ENCODE measurements at places on chromosomes 12 and 14.

- DNase-seq, result no peak
Observed at GRCh38 chr14:68945585-68946488, 33.3 kb downstream of the ACTN1 start.

- DNase-seq, result no peak
Observed at GRCh38 chr14:83251402-83251801, 1717.7 kb upstream of the SEL1L start.

DNA sequence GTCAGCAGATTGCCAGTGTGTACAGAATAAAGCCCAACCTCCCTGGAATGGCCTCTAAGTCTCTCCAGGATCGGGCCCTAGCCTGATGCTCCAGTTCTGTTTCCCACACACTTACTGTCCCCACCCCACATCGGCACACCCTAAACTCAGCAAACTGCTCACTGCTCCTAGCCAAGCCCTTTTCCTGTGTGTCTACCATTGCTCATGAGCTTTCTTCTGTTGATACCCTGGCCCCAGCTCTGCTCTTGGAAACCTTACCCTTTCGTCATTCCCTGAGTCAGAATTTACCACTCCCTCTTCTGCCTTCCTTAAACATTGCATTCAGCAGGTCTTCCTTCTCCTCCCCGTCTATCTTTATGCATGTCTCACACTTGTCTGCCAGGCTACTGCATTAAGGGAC lies 158.9 kb downstream of the TMX1 start:
- no peak for DNase-seq

GRCh38 chr14:22569106-22569736 lies 19.8 kb downstream of the DAD1 start:
- no peak for DNase-seq

GRCh38 chr14:60356906-60357550 lies 108.0 kb downstream of the PPM1A start:
- no peak for DNase-seq

GRCh38 chr14:35727764-35728163 lies 81.3 kb downstream of the RALGAPA1 start:
- no peak for DNase-seq

DNA sequence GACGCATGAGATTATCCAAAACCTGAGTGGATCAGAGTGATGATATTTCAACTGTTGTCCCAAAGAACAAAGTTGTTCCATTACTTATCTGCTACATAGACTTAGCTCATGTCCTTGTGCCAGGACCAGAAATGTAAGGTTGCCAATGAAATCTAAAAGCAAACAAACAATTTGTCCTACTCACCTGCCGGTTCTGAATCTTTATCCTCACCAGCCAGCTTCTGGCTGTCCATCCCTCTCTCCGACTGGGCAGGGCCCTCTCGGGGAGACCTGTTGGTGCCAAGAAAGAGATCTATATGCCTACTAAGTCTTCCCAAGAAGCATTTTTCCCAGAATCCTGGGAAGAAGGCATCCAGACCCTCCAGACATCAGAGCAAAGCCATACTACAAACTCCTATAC lies 5.5 kb downstream of the KMT2D start:
- no peak for DNase-seq

- DNase-seq, result peak; percentile 22
Observed at GRCh38 chr12:124646385-124647230, 79.2 kb upstream of the NCOR2 start.

DNA sequence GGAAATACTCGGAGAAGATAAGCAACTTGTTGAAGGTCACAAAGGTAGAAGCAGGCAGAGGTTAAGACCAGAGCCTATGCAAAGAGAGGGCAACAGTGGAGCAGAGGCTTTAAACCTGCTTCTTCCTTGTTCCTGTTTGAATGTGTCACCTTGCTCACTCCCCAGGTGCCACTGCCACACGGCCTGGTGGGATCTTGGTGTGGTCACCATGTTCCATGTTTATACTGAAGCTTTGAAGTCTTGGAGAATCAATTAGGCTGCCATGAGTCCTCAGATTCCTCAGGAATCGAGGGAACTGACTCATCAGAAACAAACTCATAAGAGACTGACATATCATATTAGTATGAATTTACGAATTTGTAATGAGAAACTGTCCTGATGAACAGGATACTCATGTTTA lies 46.8 kb downstream of the IQSEC3 start:
- no peak for DNase-seq

DNA sequence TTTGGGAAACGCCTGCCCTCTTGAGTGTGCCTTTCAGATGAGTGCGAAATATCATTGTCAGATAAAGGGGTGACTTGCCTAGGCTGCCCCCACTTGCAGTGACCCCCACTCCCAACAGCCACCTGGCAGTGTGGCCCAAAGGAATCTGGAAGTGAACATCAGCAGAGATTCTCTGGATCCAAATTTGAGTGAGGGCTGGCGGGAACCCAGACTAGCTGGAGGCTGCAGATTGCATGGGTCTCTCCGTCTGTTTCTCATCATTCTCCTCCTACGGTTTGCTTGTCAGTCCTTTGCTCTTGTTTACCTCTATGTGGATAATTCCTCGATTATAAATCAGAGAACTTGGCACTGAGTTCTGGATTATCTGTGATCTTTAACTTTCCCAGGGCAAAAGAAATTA lies 280.8 kb downstream of the ZFP36L1 start:
- DNase-seq, result no peak

- no peak for DNase-seq
Observed at GRCh38 chr14:68000511-68000910, 180.9 kb downstream of the RAD51B start.

- DNase-seq, result no peak
Observed at GRCh38 chr12:82721726-82722125, 35.0 kb downstream of the TMTC2 start.

- no peak for DNase-seq
Observed at GRCh38 chr12:84950971-84951546, 38.5 kb upstream of the SLC6A15 start.

DNA sequence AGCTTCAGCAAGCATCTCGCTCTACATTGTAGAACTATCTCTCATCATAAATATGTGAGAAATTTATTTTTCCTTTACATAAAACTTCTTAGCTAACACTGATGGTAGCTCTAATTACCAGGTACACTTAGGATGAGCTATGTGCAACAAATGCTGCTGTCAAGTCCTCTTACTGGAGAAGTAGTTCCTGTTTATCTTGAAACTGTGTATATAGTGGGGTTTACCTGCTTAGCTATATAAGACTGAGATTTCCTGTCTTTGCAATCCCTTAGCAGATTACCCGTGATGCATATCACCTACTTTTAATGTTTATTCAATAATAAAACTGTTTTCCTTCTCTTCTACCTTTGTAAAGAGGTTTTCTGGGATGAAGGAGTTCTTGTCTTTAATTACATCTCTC lies 98.0 kb upstream of the USP15 start:
- no peak for DNase-seq

DNA sequence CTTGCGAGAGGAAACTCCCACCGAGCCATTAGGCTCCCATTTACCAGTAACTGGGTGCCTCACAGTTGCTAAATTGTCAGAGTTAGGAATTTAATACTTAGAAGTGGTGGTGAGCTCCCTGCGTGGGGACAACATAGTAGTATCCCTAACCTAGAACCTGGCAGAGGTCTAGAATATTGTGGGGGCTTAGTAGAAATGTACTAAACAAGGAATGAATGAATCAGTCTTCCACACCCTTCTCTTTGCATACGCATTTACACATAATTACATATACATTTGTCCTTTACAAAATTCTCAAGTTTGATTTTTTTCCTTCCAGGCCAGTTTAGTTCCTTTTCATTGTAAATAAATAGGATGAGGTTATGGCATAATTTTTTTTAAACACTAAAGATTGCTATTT lies 24.1 kb downstream of the PELI2 start:
- no peak for DNase-seq

- no peak for DNase-seq
Observed at GRCh38 chr14:88016768-88017167, 11.8 kb downstream of the GPR65 start.

DNA sequence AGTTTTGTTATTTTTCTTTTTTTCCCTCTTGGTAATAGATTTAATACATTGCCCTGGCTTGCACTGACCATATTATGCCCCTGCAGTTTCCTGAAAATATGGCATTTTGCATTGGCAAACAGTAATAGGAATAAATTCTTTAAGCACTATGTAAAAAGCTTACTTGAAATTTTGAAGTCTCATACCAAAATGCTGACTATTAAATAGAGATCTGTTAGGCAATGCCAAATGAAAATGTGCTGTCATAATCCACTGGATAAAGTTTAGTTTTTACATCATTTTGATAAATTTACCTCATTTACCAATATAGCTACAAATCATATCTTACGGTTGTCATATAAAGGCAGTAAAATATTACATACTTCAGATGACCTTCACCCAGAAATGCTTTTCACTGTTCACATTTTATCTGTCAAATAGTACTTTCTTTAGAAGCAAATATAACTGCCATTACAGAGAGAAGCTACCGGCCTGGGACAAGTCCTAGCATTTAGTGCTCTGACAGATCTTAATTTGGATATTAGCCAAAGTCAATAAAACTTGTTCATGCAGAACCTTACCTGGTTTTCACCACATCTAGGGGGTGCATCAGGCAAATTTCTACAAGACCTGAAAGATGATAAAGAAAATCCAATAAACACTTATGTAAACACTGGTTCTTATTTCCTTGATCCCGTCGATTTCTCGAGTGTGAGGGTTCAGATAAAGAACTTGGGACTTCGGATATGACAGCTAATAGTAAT lies 212.9 kb downstream of the PAX9 start:
- DNase-seq, result no peak

- DNase-seq, result no peak
Observed at GRCh38 chr12:107130830-107131611, 37.7 kb upstream of the CRY1 start.

DNA sequence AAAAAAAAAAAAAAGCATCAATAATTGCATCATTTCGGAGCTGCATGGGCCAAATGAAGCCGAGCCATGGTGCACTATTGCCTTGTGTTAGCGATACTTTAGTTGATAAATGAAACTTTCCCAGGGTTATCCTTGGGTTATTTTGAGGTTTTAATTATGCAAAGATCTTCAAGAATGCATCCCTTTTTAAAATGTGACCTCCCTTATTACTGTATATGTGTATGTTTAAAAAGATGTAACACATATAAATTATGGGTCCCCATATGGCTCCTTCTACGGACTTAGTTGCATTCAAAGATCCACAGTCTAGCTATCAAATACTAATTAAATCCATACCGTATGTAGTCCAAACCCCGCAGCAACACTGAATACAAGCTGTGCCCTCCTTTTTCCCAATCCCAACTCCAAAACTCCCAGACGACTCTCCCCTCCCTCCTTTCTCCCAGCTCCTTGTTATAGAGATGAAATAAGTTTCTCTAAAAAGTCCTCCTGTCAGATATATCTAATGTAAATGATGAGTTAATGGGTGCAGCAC lies 129.3 kb upstream of the MAP1LC3B2 start:
- DNase-seq, result no peak

Data from GDM1 (cell line).